ENCODE measurements at places on chromosomes 1 and 21. TPM values are rescaled to one million over a fixed set of nuclear protein-coding genes. Genes with fewer than 3 reads are reported as not detected.

The CAPZA1 gene
- total RNA-seq: 82.4 TPM

The NBPF20 gene
- 6.3 TPM for total RNA-seq

The TRPM2 gene
- total RNA-seq: 0.07 TPM

The MANEAL gene
- total RNA-seq: 24.8 TPM

The LSS gene
- total RNA-seq: 121 TPM

The SPATA21 gene
- total RNA-seq: not detected

The ATAD3B gene
- total RNA-seq: 48.1 TPM

The ESPN gene
- total RNA-seq: 16.3 TPM

The HES2 gene
- 0.37 TPM for total RNA-seq

The GCSAML gene
- not detected for total RNA-seq

The SPATA45 gene
- total RNA-seq: not detected

The SPRR2E gene
- total RNA-seq: not detected

The ZNF697 gene
- total RNA-seq: 3.1 TPM

The FOXD3 gene
- total RNA-seq: not detected

The MPL gene
- total RNA-seq: not detected

The NBPF9 gene
- 18.4 TPM for total RNA-seq

The SYPL2 gene
- 0.32 TPM for total RNA-seq

The STUM gene
- 1.9 TPM for total RNA-seq

The PTBP2 gene
- total RNA-seq: 11.0 TPM

The S100A9 gene
- not detected for total RNA-seq

The VCAM1 gene
- not detected for total RNA-seq

The VHLL gene
- not detected for total RNA-seq

The URB2 gene
- 21.4 TPM for total RNA-seq

The SPATA6 gene
- total RNA-seq: 1.8 TPM

The ZFP69B gene
- total RNA-seq: 1.2 TPM

The OVAAL gene
- total RNA-seq: not detected

The UBXN10 gene
- total RNA-seq: 0.07 TPM

The DMRTA2 gene
- total RNA-seq: 3.1 TPM

The HAPLN2 gene
- total RNA-seq: not detected
